ENCODE measurements at places on chromosomes 4 and X.
A peak's percentile ranks its signal among the peaks of the same experiment; 100 is the strongest.

DNA sequence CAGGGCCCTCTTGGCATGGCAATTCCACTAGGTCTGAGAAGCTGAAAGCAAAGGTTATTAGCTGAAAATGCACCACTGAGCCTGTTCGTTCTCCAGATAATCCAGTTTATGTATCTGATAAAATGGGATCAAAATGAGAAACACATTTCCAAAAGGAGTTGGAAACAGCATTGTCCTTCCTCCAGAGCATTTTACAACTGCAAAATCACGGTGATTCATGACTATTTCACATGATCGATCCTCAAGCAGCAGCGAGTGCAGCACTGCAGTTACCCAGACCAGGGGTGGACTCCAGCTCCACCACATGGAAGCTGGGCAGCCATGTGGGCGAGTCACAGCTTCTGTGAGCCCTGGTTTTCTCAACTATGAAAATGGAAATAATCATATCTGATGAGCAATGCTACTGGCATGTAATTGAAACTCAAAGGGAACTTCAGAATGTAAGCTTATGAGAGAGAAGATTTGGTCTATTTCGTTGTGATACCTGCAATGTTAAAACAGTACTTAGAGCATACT is 78.7 kb upstream of the MSX1 start:
- DNase-seq, result peak; percentile 83

GRCh38 chrX:567891-568290 is 62.7 kb upstream of the SHOX start:
- no peak for DNase-seq

- DNase-seq, result no peak
Measured at GRCh38 chr4:16909281-16909680, 10.8 kb upstream of the LDB2 start.

DNA sequence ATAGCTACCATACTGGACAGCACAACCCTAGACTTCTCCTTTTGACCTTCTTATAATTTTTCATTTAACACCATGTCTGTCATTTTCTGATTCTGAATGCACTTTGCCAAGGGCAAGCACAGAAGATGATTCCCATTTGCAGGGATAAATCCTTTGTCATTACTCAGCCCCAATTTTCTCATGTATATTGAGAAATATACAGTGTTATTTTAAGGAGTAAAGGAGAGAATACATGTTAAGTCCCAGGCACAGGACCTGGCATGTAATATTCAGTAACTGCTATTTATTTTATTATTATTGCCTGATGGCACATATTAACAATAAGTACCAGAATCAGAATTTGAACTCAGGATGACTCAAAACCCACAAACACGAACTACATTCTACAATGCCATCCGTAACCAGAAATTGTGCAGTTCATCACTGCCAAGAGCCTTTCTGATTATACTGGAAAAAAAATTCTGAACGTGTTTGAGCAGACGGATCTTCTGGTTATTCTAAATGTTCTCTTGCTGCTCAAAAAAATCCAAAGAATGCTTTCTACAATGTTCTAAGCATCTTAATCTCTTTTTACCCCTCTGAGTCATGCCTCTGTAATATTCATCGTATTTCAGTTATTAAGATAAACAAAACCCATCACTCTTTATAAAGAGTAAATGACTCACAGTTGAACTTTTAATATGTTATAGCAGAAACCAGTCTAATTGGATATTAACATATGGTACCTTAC is 170.0 kb downstream of the MID1 start:
- DNase-seq, result peak; percentile 81

DNA sequence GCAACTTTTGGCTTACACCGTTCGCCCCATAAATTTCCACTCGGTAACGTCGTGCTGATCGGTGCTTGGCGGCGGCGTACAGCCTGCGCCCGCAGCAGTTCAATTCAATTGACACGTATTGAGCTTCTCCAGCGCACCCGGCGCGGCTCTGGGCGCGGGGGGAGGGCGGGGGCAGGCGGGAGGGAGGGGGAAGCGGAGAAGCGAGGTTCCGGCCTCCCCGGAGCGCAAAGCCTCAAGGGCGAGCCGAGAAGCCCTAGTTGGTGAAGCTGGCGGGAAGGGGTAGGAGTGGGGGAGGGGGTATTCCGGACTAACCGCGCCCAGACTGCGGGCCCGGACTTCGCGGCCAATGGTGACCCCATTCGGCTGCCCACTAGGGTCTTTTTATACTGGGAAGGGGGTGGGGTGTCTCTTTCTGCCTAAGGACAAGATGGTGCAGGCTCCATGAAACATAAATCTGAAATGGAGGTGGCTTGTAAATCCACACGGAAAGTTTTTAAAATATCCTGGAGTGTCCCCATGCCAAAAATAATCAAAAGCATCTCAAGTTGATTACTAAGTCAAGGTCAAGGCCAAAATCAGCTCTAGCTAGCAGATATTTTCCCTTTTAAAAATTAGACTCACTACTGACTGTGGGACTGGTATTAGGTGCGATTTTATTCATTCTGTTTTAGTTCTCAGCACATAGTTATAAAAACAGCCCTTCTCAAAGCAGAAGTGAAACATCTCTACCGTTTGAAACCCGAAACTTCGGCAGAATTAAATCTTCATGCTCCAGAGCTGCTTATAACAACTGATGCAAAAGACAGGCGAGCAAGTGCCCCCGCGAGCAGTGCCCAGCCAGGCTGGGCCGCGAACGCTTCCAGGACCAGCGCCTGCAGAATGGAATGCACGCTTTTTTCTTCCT is 1.5 kb upstream of the BCOR start:
- DNase-seq, result no peak

Data from fibroblast of skin of left quadriceps (primary cell).